ENCODE measurements at places on chromosomes 13 and 19. TPM values are rescaled to one million over a fixed set of nuclear protein-coding genes. Genes with fewer than 3 reads are reported as not detected.

DNA sequence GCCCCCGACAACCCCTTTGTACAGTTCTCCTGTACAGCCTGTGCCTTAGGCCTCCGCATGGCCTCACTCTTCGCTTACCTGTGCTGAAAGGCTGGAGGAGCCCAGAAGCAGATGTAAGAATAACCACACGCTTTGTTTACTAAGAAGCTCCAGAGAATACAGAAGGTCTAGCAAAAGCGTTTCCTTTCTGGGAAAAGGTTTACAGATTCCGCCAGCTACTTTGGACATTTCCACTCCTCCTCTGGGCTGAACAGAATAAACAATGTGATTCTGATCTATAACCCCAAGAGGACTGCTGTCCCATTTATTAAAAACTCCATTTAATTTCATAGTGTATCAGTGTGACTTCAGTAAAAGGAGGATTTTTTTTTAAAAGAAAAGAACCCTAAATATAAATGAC lies 339.2 kb downstream of the DNAJC15 start:
- no peak for DNase-seq

GRCh38 chr19:48638831-48639381 lies 1.7 kb upstream of the DBP start:
- no peak for DNase-seq

- DNase-seq, result no peak
Observed at GRCh38 chr19:49910179-49910578, 13.5 kb upstream of the IL4I1 start.

- DNase-seq, result no peak
Observed at GRCh38 chr19:42278452-42279154, 9.6 kb downstream of the CIC start.

GRCh38 chr13:99580500-99581268 lies 79.4 kb downstream of the TM9SF2 start:
- no peak for DNase-seq

DNA sequence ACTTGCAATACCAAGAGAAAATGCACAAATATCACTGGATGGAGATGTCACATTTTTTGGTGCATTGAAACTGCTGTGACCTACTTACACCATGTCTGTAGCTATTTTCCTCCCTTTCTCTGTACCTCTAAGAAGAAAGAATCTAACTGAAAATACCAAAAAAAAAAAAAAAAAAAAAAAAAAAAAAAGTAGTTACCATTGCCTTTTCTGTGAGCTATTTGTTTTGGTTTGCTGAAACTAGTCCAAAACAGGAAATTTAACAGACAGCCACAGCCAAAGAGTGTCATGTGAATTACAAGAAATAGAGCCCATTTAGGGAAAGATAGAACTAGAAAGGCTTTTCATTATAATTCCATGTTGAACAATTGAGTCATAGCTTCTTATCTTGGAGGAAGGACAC lies 37.3 kb downstream of the TNFSF13B start:
- no peak for DNase-seq

GRCh38 chr19:33432446-33433170 lies 59.1 kb downstream of the CEBPG start:
- DNase-seq, result no peak

DNA sequence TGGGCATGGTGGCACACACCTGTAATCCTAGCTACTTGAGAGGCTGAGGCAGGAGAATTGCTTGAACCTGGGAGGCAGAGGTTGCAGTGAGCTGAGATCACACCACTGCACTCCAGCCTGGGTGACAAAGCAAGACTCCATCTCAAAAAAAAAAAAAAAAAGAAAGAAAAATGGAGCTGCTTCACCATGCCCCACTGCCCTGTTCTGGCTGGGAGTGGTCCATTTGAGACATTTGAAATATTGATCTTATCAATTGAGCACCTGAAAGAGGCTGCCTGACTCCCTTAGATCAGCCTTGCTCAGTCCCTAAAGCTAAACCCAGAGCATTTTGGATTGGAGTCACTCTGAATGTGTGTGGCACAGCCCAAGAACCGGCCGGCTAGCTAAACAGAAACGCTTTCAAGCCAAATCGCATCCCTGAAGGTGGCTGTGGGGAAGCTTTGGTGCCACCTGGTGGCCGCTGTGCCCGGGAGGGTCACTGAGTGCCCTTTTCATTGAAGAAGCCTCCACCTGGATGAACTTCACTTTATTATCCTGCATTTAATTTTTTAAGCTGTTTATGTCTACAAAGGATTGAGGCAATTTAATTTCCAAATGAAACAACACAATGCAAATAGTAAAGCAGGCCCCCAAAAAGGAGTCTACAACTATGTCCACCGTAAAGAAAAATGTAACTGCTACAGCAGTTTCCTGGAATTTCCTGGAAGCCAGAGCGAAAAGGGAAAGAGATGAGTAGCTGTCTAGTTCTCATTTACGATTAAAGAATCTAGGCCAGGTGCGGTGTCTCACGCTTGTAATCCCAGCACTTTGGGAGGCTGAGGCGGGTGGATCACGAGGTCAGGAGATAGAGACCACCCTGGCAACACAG lies 53.1 kb upstream of the SERPINE3 start:
- peak; percentile 40 for DNase-seq

DNA sequence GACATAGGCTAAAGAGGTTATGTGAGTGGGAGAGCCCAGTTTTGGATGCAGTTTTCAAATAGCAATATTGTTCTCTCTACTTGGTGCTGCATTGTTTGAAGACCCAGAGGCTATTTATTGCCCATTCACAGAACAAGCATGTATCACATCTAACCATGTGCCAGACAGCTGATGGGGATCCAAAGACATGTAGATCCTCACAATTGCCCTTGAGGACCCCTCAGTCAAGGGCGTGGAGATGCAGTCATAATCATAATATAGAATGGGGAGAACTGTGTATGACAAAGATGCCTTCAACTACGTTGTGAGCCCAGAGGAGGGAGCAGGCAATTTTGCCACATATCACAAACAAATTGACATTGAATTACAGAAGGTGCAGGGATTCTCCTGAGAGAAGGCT lies 70.5 kb downstream of the NHLRC3 start:
- no peak for DNase-seq

DNA sequence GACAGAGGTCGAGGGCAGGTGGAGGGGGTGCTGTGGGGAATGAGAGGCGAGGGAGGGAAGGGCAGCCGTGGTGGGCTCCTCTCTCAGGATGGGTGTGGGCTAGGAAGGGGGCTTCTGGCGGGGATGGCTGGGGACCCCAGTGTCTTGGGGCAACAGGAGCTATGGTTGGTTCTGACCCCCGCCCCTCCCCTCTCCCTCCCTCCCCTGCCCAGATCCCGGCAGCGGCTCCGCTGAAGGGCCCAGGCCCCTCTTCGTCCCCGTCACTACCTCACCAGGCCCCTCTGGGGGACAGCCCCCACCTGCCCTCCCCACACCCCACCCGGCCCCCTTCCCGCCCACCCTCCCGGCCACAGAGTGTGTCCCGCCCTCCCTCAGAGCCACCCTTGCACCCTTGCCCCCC lies 19.3 kb upstream of the EHD2 start:
- no peak for DNase-seq

- no peak for DNase-seq
Observed at GRCh38 chr19:48490981-48491792, 20.4 kb downstream of the LMTK3 start.

DNA sequence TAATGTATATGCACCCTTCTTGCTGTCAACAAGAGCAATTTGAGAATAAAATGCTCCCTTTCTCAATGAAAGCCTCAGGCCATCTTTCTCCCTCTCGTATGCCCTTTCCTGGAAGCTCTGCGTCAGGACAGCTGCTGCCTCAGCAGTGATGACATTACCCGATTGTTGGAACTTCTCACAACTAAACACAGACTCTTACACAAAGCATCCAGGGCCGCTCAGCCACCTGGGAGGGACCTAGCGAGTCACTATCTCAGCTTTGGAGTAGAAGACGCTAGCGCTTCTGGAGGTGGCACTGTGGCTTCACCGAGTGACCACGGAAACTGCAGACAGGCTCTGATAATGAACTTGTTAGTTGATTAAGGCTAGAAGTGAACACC lies 153.2 kb upstream of the SOX1 start:
- no peak for DNase-seq

GRCh38 chr19:8302357-8302691 lies 5.8 kb downstream of the CD320 start:
- DNase-seq, result no peak

- no peak for DNase-seq
Observed at GRCh38 chr13:52644108-52644507, 1.9 kb downstream of the HNRNPA1L2 start.

DNA sequence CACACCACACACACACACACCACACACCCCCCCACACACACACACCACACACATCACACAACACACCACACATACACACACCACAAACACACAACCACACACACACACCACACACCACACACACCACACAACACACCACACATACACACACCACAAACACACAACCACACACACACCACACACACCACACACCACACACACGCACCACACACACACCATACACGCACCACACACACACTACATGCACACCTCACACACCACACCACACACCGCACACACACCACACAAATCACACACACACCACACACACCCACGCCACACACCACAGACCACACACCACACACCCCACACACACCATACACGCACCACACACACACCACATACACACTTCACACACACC lies 83.5 kb downstream of the ZNF557 start:
- DNase-seq, result no peak

DNA sequence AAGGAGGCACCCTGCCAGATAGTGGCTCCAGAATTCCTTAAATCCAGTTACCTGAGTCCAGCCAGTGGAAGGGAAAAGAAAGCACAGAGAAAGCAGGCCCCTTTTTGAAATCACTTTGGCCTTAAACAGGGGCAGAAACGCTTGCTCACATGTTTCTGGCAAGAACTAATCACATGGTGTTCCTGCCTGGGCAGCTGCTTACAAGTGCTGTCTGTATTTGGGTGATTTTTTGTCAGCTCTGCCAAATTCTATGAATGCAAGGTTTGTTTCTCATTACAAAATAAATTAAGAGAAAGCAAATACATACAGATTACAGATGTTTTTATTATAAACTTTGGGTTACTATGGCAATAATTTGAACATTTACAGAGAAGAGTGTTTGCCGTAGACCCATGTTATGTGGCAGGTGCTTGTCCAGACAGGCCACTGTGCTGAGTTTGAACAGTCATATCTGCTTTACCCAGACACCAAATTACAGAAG lies 1237.8 kb downstream of the SLITRK5 start:
- no peak for DNase-seq

Gene EPSTI1
- total RNA-seq, result 14.8 TPM

Gene OR7C1
- total RNA-seq, result not detected

Gene B3GLCT
- total RNA-seq, result 8.5 TPM

Gene ZNF738
- total RNA-seq, result 7.4 TPM

Gene RAB20
- total RNA-seq, result 13.9 TPM

Gene COQ8B
- total RNA-seq, result 18.6 TPM

Gene GNG7
- not detected for total RNA-seq

Gene ZNF177
- not detected for total RNA-seq

Gene OR7D2
- under 0.01 TPM for total RNA-seq

Gene TNFSF13B
- 1.3 TPM for total RNA-seq

Gene RAP2A
- 32.1 TPM for total RNA-seq
